ENCODE measurements at places on chromosomes 2 and 18.

GRCh38 chr2:171447675-171448074 lies 13.6 kb downstream of the DCAF17 start:
- no peak for DNase-seq

- no peak for DNase-seq
These were observed 22.0 kb downstream of the AP1S3 start for GRCh38 chr2:223815186-223815883.

DNA sequence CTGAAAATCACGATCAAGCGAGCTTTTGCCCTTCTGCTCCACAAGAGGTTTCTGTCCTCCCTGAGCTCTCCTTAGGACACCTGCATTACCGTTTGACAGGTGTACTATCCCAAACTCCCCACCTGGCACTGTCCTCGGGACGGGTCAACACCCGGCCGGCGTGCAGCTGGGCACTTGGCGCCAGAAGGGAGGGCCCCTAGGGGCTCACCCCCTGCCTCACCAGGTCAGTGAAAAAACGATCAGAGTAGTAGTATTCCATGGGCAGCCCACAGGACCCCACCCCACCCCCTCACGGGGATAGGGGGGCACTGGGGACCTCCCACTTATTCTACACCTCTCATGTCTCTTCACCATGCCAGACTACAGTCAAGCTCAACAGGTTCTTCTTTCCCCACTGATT lies 117.6 kb upstream of the ANKRD30BL start:
- no peak for DNase-seq

DNA sequence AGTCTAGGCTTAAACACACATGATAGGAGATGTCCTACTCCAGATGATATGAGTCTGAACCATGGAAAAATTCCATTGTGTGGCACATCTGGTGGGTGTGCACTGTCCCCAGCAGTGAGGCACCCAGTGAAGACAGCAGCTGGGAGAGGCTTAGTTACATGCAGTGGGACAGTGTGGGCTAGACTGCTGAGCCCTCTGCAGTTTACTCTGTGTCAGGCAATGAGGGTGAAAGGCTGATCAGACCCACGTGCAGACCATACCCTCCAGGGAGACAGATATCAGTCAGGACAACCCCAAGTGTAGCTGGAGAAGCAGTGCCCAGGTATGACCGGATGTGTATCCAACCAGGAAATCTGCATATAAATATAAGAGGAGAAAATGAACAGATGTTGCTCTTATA lies 13.4 kb downstream of the IL37 start:
- DNase-seq: no peak

Data from ELF-1 (cell line).